ENCODE measurements at places on chromosomes 3 and 15.

GRCh38 chr15:96960711-96961480 is 630.4 kb downstream of the NR2F2 start:
- DNase-seq = no peak

- no peak for DNase-seq
These were observed at the start of gene MYRIP for GRCh38 chr3:39809181-39809994. Gene MYRIP, plus strand, starts transcription at chr3:39809609. Its CDS starts 91,208 bp downstream, at chr3:39900817.

DNA sequence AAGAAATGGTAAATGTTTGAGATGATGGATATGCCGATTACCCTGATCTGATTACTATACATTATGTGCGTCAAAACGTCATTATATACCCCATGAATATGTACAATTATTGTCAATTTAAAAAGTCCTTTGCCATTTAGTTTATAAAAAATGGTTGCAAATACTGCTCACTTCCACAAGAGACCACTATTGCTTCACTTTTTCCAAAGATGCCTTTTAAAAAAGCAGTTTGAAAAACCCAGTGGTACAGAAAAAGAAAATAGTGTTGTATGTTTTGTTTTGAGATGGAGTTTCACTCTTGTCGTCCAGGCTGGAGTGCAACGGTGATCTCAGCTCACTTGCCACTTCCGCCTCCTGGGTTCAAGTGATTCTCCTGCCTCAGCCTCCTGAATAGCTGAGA is 39.3 kb downstream of the EDEM1 start:
- DNase-seq = no peak

- no peak for DNase-seq
These were observed 30.3 kb downstream of the TPRA1 start for GRCh38 chr3:127560051-127560787.

- no peak for DNase-seq
These were observed 63.9 kb downstream of the TNFAIP8L3 start for GRCh38 chr15:51030649-51031316.

GRCh38 chr15:80437334-80437891 is 33.2 kb downstream of the ARNT2 start:
- no peak for DNase-seq

DNA sequence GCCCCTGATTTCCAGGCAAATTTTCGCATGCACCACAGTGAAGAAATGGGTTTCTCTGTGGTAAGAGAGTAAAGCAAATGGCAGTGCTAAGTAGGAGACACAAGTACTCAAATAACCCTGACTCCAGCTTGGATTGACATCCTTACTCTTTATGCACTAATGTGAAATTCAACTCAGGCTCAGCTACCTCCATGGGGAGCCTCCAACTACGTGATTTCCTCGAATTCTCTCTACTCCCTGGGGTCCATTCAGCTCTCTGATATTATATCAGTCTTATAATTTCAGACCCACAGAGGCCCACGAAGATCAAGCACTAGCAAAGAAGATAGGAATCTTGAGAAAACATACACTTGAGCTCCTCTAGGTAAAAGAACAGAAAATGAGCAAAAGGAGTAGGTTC is 407.6 kb upstream of the CCDC54 start:
- no peak for DNase-seq

- DNase-seq = no peak
These were observed 70.2 kb upstream of the CORO2B start for GRCh38 chr15:68508485-68509189.

DNA sequence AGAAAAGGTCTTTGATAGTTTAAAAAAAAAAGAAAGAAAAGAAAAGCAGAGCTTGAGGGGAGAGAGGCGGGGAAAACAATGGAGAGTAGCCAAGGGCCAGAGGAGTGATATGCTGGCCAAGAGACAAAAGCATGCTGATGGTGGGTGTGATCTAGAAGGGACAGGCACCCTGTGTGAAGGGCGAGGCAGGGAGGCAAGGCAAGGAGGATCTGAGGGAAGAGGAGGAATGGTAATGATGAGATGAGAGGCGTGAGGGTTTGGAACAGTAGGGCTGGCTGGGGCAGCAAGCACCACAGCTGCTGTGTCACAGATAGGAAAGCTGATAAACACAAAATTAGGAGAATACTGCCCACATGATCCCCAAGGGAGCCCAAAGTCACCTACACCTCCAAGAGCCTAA is 65.5 kb downstream of the LARS2 start:
- no peak for DNase-seq

DNA sequence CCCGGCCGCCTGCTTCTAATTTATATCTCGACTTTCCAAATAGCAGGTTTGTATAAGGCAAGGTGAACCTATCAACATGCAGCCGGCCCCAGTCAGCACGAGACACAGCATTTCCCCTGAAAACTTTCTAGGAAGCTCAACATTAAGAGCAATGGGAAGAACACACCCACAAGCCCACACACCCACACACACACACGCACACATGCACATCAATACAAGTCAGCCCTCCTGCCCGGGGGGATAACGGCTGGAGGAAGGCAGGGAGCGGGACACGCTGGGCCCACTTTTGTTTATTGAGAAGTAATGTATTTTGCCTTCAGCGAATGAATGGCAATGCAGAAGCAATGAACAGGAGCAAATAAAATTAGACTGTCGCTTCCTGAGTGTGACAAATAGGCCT is 83.5 kb downstream of the PCSK6 start:
- DNase-seq = no peak

DNA sequence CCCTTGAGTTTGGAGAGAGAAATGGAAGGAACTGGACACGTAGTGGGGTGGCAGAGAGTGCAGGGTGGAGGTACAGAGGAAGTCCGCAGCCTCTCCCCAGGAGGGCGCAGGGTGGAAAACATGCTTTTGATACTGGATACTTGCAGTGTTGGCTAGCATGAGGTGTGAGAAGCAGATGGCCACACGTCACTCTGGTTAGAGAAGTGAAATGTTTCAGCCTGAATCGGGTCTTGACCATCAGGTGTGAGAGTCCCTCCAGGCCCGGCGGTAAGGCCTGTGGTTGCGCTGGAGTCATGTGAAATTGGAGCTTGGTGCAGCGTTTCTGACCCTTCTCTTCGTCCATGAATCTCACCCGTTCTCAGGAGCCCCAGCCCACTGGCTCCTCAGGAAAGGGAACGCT is 93.1 kb downstream of the GABRG3 start:
- DNase-seq = no peak

DNA sequence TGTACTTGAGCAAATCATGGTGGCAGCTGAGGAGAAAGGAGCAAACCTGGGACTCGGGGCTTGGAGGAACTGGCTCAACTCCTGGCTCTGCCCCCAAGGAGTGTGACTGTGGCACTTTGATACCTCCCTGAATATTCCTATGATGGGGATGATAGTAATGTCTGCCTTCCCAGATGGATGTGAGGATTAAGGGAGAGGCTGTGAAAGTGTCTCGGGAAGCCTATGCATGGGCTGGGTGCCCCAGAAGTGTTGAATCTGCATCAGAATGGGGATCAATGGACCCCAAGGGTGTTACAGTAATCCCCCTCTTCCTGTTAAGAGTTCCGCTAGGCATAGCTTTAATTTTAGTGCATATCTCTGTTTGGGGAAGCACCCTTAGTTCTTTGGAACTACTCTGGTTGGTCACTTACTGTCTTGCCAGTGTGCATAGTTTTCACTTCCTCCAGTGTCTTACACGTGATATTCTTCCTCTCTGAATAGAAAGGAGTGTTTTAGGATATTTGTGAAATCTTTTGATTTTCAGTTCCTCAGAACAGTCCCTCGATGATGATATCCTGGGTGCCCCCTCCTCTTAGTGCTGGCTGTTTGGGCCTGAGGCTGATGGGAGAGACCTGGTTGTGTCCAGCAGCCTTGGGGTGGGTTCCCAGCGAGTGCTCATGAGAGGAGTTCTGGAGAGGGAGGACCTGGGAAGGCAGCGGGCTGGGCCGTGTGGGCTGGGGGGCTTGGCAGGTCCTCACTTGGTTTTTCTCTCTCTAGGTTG is 97.5 kb downstream of the CHDH start:
- DNase-seq = no peak

- DNase-seq = no peak
These were observed 458.6 kb downstream of the PYDC2 start for GRCh38 chr3:191919491-191920026.

DNA sequence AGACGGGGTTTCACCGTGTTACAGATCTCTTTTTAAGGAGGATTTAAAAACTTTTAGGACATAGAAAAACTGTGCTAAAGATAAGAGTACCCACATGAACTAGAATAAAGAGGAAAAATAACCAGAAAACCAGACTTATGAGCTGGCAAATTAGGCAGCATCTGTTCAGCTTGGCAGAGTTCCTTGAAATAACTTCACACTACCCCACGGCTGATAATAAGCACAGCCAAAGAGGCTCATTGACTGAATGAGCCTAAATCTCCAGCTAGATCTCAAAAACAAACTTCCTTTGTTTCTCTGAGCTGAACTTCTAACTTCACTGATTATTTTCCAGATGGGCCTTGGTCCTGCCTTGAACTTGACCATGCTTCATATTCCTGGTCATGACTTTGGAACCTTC is 26.7 kb upstream of the PIK3R4 start:
- DNase-seq = no peak

- no peak for DNase-seq
These were observed 22.5 kb downstream of the STT3B start for GRCh38 chr3:31555204-31555603.

DNA sequence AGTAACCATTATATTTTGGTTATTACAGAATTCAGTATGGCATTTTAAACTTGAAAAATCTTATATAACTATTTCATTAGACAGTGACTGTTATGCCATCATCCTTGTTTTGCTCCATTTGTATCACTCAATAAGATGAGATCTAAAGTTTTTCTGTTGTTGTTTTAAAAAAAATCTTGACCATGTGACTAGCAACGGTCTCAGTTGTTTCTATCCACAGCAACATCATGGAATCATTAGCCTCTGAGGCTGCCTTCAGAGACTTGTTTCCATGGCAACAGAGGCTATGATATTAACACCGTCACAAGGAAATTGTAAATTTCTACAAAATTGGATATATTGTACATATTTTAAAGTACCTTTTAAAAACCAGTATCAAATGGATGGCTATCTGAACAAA is 129.8 kb downstream of the DLG1 start:
- no peak for DNase-seq

DNA sequence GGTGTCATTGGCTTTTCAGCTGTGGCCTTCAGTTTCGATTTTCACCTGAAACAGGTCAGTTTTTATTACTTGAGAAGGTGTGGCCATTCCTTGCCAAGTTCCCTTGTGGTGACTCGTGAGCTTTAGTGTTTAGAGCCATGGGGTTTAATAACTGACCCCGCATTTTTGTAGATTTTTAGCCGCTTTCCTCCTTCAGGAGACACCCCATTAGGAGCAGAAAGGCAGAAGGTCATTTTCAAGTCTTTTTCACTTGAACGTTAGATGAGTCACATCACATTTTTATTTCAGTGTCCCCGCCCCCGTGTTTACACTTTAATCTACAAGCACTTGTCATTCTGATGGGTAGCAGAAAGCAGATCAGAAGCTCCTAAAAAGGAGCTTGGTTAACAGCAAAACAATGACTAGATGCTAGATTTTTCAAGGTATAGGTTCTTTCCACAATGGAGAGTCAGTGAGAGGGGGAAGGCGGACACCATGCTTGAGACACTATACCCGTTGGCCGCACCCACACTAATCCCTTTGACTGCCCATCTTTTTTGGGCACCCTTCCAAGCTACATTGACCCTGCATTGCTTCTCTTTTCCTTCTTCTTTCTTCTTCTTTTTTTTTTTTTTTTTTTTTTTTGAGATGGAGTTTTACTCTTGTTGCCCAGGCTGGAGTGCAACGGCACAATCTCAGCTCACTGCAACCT is 132.7 kb downstream of the GHSR start:
- no peak for DNase-seq

GRCh38 chr3:152309031-152309430 is 40.3 kb downstream of the MBNL1 start:
- no peak for DNase-seq

GRCh38 chr3:88611826-88612326 is 462.1 kb downstream of the C3orf38 start:
- DNase-seq = no peak

DNA sequence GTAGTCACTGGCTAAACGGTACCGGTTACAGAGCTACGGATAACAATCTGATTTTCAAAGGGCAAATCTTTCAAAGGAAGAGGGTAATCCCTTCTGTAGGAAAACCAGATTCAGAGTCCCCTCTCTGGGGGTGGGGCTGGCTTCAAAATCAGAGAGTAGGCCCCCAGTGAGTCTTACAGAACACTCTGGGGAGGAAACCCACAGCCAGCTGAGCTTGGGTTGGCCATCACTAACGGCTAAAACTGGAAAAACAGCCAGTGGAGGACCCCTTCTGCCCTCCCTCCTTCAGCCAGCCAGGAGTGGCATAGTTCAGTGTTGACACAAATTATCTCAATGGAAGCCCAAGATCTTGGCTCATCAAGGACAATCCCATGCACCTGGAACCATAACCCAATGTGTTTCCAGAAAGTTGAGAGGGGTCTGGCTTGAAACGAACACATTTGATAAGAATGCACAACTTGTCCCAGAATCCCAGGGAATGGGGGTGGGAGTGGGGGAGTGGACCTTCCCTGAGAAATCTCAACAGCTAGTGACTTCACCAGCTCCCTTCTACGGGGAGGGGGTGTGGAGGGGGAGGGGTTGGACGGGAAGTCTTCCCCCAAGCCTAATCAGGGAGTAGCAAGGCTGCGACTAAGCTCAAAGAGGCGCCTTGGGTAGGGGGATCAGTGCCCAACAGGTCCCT is 1.0 kb downstream of the RASL12 start:
- DNase-seq = no peak

DNA sequence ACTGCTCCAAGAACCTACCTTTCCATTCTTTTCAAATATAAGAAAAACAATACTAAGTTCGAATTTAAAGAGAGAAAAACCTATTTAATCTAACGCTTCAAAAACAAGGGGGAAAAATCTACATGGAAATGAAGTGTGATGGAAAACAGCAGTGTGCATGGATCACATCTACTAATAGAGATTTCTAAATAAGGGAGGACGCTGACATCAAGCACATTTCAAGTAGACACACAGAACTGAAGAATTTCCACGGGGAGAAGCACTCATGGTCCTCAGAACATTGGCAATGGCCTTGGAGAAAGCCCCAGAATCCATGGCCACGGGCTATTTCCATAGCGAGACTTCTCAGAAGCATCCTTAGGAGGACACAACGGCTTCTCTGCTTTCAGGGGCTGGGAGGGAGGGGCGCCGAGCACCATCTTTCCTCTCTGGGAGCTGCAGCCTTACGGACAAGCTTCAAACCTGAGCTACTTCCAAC is 1.0 kb downstream of the TASOR start:
- DNase-seq = no peak

DNA sequence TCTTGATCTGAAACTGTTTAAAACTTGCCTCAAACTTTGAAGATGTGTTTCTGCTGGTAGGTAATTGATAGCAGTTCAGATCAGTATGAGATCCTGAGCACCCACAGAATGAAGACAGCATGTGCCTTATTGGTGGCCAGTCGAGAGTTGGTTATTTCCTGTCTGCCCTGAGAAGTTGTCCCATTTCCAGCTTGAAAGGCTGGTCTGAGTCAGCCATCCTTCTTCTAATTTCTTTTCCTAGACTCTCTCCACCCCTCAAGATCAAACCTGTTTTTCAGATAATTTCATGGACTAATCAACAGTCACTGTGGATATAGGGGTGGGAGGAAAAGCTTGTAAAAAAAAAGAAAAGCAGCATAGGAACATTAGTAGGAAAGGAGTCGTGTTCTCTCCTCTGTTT is 464.4 kb downstream of the FOXP1 start:
- no peak for DNase-seq

Data from stimulated activated CD4-positive, alpha-beta T cell treated with anti-CD3 and anti-CD28 coated beads, Interleukin-2, amount 100 ng/mL, for 24 hours (primary cell).